ENCODE measurements at places on chromosomes 6 and 20. TPM values are rescaled to one million over a fixed set of nuclear protein-coding genes. Genes with fewer than 3 reads are reported as not detected.

SERPINB6 gene
- 132 TPM for total RNA-seq

GRCh38 chr20:62646851-62647520 is 4.7 kb downstream of the SLCO4A1 start:
- H3K4me1 ChIP-seq: peaks cover 18% of the 10 kb centered on the region
- H3K4me3 ChIP-seq: no peak overlapping the region
- peak overlapping the region; percentile 14 for H3K27ac ChIP-seq
- H3K36me3 ChIP-seq: no peaks in the 10 kb centered on the region
- peaks cover 5% of the 10 kb centered on the region for H3K27me3 ChIP-seq
- DNase-seq: no peak

KIF25 gene
- not detected for total RNA-seq

- no peak overlapping the region for H3K4me3 ChIP-seq
- no peaks in the 10 kb centered on the region for H3K4me1 ChIP-seq
- no peak overlapping the region for H3K27ac ChIP-seq
- no peaks in the 10 kb centered on the region for H3K27me3 ChIP-seq
- no peaks in the 10 kb centered on the region for H3K36me3 ChIP-seq
- no peak for DNase-seq
Measured at GRCh38 chr6:5638666-5639065, 368.1 kb downstream of the NRN1 start.

DNA sequence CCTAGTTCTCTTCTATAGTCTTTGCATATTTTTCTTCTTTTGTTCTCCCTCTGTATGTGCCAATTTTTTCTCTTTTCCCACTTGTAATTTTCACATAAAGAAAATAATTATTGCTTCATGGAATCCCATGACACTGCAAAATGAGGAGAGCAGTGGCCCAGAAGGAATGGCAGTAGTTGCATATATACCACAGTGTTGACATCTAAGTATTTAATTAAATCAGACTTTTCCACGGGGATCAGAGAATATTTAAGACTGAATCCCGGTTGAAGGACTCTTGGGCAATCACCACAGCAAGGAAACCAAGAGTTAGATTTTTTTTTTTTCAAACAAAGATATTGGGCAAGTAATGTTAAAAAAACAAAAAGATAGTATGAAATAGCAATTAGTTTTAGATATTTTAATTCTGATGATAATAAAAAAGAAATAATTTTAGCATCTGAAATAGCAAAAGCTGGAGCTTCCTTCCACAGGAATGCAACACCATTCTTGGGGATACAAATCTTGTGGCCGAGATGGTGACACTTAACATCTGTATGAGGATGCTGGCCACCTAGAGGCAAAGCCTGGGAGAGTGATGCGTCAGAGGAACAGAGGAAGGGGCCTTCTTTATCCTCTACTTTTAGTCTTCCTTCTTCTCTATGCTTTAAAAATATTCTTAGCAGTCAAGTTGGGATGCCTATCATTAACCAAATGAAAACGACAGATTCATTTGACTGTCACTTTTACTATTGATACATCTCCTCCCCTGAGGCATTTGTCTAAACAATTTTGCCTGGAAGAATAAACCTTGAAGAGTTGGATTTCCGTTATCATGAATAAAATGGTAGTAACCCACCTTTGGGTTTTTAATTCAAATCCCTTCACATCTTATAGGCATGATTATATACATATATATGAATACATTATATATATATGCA is 356.2 kb downstream of the GJA1 start:
- no peaks in the 10 kb centered on the region for H3K27me3 ChIP-seq
- no peak for DNase-seq
- no peaks in the 10 kb centered on the region for H3K36me3 ChIP-seq
- H3K27ac ChIP-seq: no peak overlapping the region

Data from adrenal gland (tissue), 19 donors.